ENCODE measurements at places on chromosomes 2 and 18. TPM values are rescaled to one million over a fixed set of nuclear protein-coding genes. Genes with fewer than 3 reads are reported as not detected.

The HOXD13 gene
- not detected for total RNA-seq

DNA sequence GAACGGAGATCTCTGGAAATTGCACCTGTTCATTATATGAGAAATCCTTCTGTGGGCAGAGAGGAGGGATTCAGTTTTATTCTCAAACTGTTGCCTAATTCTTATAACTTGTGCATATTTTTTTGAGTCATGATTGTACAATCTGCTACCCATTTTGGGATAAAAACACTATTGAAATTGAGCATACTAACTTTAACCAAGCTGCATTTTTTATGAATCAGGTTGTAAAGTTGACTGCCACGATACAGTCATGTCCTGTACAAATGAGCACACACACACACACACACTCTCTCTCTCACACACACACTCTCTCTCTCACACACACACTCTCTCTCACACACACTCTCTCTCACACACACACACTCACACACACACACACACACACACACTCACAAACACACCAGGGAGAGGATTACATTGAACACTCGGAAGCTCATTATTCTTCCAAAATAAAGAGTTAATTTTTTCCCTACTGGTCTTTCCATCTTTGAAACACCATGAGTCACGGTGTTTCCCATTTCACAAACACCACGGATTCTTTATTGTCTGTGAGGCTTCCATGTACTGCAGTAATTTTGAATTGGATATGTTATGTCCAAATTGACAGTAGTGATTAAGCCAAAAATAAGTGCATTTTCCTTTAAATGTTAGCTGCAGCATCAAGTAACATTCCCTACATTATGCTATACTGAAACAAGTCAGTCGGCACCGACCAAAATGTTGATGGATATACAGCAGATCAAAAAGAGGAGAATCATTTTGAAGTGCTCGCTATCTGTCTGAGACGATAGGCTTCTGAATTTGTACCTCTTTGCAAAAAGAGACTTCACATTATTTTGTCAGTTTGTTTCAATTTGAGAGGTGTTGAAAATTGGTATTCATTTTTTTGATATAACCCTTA lies 216.9 kb downstream of the ARHGAP15 start:
- no peak overlapping the region for H3K4me3 ChIP-seq
- H3K36me3 ChIP-seq: no peaks in the 10 kb centered on the region
- no peaks in the 10 kb centered on the region for H3K4me1 ChIP-seq
- no peak overlapping the region for H3K27ac ChIP-seq

- no peaks in the 10 kb centered on the region for H3K36me3 ChIP-seq
- no peak overlapping the region for H3K4me3 ChIP-seq
- H3K27ac ChIP-seq: no peak overlapping the region
- DNase-seq: no peak
- H3K4me1 ChIP-seq: no peaks in the 10 kb centered on the region
- H3K27me3 ChIP-seq: no peaks in the 10 kb centered on the region
Measured at GRCh38 chr2:69381337-69381737, 5.7 kb downstream of the GFPT1 start.

The IHH gene
- 0.16 TPM for total RNA-seq

GRCh38 chr18:12861637-12862036 lies 22.4 kb downstream of the PTPN2 start:
- no peak overlapping the region for H3K27ac ChIP-seq
- H3K27me3 ChIP-seq: no peaks in the 10 kb centered on the region
- no peak for DNase-seq
- H3K36me3 ChIP-seq: no peaks in the 10 kb centered on the region
- H3K4me1 ChIP-seq: no peaks in the 10 kb centered on the region
- no peak overlapping the region for H3K4me3 ChIP-seq

The RAPGEF4 gene
- 11.6 TPM for total RNA-seq

GRCh38 chr18:911486-911885 lies 6.8 kb downstream of the ADCYAP1 start:
- DNase-seq: no peak
- H3K4me1 ChIP-seq: peaks cover 7% of the 10 kb centered on the region
- no peaks in the 10 kb centered on the region for H3K36me3 ChIP-seq

- no peaks in the 10 kb centered on the region for H3K4me1 ChIP-seq
- H3K36me3 ChIP-seq: no peaks in the 10 kb centered on the region
- no peaks in the 10 kb centered on the region for H3K27me3 ChIP-seq
- DNase-seq: no peak
- no peak overlapping the region for H3K27ac ChIP-seq
Measured at GRCh38 chr2:201854221-201854801, 48.0 kb downstream of the CDK15 start.

The LONRF2 gene
- 24.9 TPM for total RNA-seq

The SLC9A4 gene
- total RNA-seq: not detected

DNA sequence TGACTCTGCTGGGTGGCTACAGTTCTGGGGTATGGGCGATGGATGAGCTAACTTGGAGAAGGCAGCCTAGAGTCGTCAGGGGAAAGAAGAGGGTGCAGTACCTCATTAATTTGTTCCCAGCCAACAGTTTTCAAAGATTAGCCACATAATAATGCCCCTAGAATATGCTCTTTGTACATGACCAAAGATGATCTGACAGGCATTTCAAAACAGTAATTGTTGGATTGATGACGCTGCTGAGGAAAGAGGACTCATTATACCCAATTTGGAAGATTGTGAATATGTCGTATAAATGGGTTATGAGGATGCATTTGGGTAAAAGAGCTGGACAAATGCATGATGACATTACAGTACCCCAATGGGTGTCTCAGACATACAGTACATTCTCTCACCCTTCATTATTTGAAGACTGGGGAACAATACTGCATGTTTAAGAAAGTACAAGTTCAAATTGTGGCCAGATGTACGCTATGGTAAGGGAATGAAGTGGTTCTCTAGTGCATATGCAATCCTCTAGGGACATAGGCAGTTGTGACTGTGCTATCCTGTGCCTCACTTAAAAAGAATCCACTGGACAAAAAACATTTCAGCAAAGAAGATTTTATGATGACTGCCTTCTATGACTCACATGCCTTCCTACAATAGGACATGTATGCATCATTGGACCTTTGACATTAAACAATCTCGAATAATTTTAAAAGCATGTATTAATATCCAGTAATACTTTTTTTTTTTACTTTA lies 233.2 kb downstream of the CNTNAP5 start:
- no peak overlapping the region for H3K4me3 ChIP-seq
- no peaks in the 10 kb centered on the region for H3K36me3 ChIP-seq
- no peaks in the 10 kb centered on the region for H3K4me1 ChIP-seq

The AKAIN1 gene
- total RNA-seq: not detected

The B4GALT6 gene
- total RNA-seq: 3.8 TPM

DNA sequence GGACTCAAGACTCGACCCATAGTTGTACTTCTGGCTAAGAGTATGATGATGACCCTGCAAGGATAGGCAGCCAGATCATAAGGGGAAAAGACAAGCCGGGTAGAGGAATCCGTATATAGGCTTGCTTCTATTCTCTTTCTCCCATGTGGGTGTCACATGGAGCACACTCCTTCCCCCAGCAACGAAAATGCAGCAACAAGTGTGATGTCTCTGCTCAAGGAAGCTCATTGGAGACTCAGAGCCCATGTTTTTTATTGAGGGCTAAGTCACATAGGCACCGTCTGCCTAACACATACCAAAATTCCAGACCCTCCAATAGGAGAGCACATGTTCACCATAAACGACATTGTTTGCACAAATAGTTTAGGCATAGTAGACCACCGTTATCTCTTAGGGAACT lies 6.3 kb downstream of the ZNF2 start:
- no peak for DNase-seq
- H3K27ac ChIP-seq: no peak overlapping the region
- H3K4me1 ChIP-seq: no peaks in the 10 kb centered on the region
- no peak overlapping the region for H3K4me3 ChIP-seq
- H3K36me3 ChIP-seq: no peaks in the 10 kb centered on the region

The UGT1A1 gene
- total RNA-seq: not detected

DNA sequence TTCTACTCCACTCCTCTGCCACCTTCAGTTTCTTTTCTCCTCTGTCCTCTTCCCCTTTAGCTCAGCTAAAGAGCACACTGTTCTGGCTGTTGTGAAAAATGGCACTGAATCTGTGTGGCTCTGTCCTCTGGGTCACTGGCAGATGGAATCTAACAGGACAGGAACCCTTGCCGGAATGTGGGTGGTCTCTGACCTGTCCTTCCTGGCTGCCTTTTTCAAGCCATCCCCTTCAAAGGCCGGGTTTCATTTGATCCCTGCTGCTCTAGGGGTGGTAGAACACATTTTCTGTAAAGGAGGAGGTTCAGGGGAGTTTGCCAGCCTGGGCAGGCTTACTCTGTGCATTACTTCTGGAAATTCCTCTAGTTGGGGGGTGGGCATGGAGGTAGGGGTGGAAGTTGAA lies 29.9 kb downstream of the MTCL1 start:
- no peak overlapping the region for H3K27ac ChIP-seq
- no peak for DNase-seq
- H3K4me1 ChIP-seq: no peaks in the 10 kb centered on the region
- H3K4me3 ChIP-seq: no peak overlapping the region
- no peaks in the 10 kb centered on the region for H3K36me3 ChIP-seq

The STK25 gene
- total RNA-seq: 102 TPM

The FSHR gene
- total RNA-seq: not detected

GRCh38 chr18:27184115-27185024 lies 738 bp downstream of the CHST9 start:
- no peak for DNase-seq
- no peaks in the 10 kb centered on the region for H3K36me3 ChIP-seq
- H3K4me3 ChIP-seq: peak overlapping the region; percentile 72
- no peaks in the 10 kb centered on the region for H3K27me3 ChIP-seq
- H3K4me1 ChIP-seq: no peaks in the 10 kb centered on the region

GRCh38 chr2:73301636-73302035 lies 8.3 kb upstream of the EGR4 start:
- H3K36me3 ChIP-seq: no peaks in the 10 kb centered on the region
- H3K27ac ChIP-seq: no peak overlapping the region
- H3K4me3 ChIP-seq: no peak overlapping the region
- DNase-seq: no peak
- no peaks in the 10 kb centered on the region for H3K4me1 ChIP-seq
- no peaks in the 10 kb centered on the region for H3K27me3 ChIP-seq

- DNase-seq: no peak
- H3K27me3 ChIP-seq: no peaks in the 10 kb centered on the region
- no peak overlapping the region for H3K27ac ChIP-seq
- no peak overlapping the region for H3K4me3 ChIP-seq
- H3K36me3 ChIP-seq: no peaks in the 10 kb centered on the region
Measured at GRCh38 chr2:226431288-226431948, 368.2 kb downstream of the IRS1 start.

- no peaks in the 10 kb centered on the region for H3K36me3 ChIP-seq
- no peak for DNase-seq
- H3K4me1 ChIP-seq: no peaks in the 10 kb centered on the region
- H3K27ac ChIP-seq: no peak overlapping the region
Measured at GRCh38 chr2:195622966-195623365, 34.1 kb upstream of the SLC39A10 start.

DNA sequence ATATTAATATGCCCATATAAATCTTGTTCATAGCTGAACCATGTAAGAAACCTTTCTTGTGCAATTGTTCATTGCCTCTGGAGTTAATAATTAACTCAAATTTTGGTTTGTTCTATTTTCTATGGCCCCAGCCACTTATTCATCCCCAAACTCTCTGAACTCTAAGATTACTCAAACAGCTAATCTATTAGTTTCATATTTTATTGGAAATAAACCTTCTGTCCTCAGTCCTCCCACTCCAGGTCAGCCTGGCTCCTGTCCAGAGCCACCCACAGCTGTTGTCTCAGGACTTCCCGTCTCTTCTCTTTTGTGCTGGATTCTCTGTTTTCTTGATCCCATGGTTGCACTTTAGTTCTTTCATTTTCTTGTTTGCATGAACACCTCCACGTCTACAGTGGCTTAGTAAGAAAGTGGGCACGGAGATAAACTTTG lies 4.4 kb upstream of the RNF103 start:
- DNase-seq: no peak
- H3K4me3 ChIP-seq: no peak overlapping the region
- H3K4me1 ChIP-seq: no peaks in the 10 kb centered on the region
- H3K27me3 ChIP-seq: no peaks in the 10 kb centered on the region
- no peak overlapping the region for H3K27ac ChIP-seq
